Activated naive CD4-positive, alpha-beta T cell treated with anti-CD3 and anti-CD28 coated beads for 36 hours (primary cell): ENCODE measurements at places on chromosomes 4 and X.

- no peak for DNase-seq
Measured at GRCh38 chr4:81465406-81466340, 6.0 kb downstream of the RASGEF1B start.

GRCh38 chr4:23484689-23485088 is 405.2 kb downstream of the PPARGC1A start:
- no peak for DNase-seq

GRCh38 chr4:24849351-24849750 is 54.0 kb downstream of the SOD3 start:
- no peak for DNase-seq

DNA sequence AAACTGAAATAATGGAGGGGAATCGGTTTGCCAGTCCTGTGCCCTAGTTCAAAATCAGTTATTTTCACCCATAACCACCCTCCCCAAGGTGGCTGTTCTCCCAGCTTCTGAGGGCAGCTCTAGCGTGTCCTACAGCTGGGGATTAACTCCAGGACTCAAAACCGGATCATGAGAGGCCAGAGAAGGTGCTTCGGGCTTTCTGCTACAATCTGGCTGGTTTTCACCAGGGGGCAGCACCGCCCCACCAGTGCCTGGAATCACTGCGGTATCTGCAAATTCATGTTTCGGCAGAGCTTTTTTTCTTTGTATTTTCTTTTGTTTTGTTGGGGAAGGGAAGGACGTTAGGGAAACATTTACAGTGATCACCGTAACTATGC is 28.4 kb downstream of the PDHA1 start:
- DNase-seq, result peak; percentile 81
